ENCODE measurements at places on chromosomes 6 and 20.

- no peak for DNase-seq
Observed at GRCh38 chr20:3364323-3365013, 43.0 kb downstream of the DNAAF9 start.

GRCh38 chr6:35476004-35476403, 7.8 kb downstream of the RPL10A start:
- no peak for DNase-seq

DNA sequence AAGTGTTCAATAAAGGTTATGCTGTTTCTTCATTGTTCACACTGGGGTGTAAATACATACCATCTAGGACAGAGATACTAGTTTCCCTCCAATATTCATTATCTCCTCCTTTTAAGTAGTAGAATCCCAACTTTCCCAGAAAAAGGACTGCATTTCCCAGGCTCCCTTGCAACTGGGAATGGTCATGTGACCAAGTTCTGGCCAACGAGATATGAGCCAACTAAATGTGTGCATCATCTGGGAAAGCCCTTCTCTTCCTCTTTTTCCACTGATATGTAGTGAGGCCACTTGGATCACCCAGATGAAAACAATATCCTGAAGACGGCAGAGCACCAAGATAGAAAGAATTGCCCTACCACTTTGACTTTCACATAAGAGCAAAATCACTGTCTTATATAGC, 97.9 kb upstream of the PTPRT start:
- DNase-seq = no peak

DNA sequence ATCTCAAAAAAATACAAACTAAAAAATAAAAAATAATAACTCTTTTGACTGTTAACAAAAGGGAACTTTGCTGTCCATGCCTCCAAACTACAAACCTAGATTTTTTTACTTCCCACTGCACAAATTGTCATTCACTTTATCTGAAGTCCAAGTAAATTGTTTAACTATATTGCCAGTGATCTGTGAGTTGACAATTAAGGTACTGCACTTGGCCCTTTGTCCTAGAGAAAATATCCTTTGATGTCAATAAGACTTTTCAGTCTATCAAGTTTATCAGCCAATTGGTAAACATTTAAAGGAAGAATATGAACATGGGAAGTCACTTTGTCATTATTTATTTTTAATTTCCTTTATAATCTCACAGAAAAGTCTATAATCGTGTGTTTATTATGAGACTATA, 19.3 kb upstream of the EPB41L2 start:
- no peak for DNase-seq

DNA sequence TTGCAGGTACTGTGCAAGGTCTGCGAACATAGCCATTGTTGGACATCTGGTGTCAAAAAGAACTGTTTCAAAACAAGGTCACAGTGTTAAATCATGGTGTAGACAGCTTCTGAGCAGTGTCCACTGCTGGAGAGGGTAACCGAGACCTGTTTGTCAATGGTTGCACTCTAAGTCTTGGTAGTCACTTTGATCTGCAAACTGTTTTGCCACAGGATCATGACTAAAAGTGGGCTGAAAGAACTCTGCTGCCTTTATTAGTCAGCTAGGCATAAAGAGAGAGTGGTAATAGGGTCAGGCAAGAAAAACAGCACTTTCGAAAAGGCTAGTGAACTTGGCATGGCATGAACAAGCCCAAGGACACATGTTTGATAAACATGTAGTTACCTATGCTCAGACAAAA, 552.3 kb upstream of the CITED2 start:
- DNase-seq = no peak

DNA sequence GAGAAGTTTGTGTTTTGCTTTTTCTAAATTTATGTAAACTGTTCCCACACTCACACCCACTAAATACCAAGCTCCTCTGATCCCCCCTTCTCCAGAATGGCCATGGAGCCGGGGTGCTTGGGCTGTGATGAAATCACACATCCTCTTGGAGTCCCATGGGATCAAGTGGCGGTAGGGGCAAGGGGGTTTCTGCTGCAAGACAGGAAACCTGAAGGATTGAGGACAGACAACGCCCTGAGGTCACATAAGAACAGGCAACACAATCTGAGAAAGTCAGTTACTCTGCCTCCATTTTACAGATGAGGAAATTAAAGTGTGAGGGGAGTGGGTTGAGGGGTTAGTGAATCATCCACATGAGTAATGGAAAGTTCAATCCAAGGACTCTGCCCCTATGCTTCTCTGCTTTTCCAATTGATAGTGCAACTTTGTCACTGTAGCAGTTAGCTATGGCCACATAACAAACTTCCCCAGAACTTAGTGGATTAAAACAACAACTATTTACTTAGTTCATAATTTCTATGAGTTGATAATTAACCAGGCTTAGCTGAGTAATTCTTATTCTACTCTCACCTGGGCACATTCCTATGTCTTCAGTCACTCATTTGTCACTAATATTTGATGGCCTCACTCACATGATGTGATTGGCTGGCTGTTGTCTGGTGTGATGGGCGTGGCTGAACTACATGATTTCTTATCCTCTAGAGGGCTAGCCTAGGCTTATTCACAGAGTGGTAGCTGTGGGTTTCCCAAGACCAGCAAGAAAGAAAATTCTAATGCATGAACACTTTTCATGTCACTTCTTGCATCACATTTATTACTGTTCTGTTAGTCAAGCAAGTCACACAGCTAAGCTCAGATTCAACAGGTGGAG, 311.1 kb upstream of the RNF24 start:
- DNase-seq = no peak

DNA sequence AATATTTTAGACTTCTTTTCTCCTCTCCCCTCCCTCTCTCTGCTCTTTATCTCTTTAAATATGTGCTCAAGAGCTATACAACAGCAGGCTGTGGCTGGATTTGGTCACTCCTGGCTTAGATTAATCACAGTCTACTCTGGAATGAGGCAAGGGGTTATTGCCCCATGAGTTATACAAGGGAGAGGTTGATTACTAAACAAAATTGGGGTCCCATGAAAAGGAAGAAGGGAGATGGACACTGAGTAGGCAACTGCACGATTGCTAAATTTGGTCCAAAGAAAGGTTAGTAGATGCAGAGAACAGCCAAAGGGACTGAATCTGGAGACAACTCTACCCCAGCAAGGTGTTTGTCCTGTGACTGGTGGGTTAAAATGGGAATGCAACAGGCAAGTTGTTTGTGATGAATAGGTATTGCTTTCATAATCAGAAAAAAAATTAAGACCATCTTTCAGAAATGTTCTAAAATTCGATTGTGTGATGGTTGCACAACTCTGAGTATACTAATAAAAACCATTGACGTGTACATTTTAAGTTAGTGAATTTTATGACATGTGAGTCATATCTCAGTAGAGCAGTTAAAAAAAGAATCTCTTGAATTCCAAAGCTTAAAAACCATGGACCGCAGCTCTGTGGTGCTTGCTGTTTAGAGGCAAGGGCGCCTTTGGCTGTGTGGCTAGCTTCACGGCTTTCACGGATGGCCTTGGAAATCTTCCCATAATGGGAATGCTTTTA, 57.1 kb downstream of the KIZ start:
- DNase-seq = no peak

DNA sequence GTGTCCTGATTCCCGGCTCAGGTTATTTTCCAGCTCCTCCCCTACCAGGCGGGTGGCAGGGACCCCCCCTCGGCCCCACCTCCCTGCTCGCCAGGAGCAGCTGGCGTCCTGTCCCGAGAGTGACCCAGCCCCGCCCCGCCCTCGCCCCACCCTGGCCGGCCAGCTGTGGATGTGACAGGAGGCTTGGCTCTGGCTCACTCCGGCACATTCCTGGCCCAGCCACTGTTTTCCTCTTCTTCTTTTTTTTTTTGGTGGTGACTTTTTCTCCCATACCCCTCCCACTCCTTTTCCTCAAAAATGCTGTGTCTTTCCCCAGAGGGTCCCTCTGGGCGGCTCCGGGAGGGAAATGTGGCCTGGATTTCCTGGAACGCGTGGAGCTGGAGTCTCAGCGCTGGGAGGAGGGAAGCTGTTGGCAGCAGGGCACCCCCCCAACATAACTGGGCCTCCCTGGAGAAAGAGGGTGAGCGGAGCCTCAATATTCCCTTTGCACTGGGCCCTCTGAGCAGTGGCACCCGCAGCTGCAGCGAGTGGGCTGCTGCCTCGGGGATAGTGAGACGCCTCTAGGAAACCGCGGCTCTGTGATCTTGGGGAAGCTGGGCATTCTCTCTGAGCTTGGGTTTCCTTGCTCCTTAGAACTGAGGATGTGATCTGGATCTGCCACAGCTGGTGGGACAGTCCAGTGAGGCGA, 28.3 kb upstream of the CSNK2A1 start:
- no peak for DNase-seq

GRCh38 chr20:3730803-3731672, 1.4 kb upstream of the HSPA12B start:
- DNase-seq = no peak

DNA sequence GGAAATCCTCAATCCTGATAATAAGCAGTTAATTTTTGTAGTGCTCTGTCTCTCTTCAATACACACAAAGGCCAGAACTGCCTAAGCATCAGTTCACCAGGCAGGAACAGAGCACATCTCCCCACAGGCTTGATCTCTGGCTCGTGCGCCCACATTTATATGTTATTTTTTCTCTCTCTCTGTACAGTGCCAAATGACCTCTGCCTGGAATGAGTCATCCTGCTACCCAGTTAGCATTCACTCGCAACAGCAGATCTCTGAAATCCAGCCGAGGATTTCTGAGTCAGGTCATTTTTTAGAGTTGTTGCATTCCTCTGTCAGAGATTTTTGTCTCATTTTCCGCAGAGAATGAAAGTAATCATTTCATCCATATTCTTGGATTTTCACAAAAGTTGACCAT, 107.1 kb downstream of the COL12A1 start:
- no peak for DNase-seq

DNA sequence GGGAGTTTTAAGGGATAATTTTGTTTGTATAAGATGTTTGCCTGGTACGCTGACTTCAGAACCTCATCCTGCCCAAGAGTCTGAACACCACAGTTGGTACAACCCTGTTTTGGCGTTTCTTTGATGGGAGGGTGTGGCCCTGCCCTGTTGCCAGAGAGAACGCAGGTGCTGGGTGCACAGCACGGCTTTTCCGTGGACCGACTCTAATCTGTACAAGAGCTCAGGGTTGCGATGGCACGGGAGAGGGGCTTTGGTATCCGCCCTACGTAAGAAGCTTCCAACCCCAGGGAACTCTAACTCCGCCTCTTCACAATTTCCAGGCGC, 1.3 kb downstream of the CYP24A1 start:
- DNase-seq = no peak

- DNase-seq = no peak
Observed at GRCh38 chr6:167056370-167056769, 57.2 kb downstream of the CEP43 start.

- DNase-seq = no peak
Observed at GRCh38 chr6:106757722-106758467, 128.5 kb downstream of the QRSL1 start.

DNA sequence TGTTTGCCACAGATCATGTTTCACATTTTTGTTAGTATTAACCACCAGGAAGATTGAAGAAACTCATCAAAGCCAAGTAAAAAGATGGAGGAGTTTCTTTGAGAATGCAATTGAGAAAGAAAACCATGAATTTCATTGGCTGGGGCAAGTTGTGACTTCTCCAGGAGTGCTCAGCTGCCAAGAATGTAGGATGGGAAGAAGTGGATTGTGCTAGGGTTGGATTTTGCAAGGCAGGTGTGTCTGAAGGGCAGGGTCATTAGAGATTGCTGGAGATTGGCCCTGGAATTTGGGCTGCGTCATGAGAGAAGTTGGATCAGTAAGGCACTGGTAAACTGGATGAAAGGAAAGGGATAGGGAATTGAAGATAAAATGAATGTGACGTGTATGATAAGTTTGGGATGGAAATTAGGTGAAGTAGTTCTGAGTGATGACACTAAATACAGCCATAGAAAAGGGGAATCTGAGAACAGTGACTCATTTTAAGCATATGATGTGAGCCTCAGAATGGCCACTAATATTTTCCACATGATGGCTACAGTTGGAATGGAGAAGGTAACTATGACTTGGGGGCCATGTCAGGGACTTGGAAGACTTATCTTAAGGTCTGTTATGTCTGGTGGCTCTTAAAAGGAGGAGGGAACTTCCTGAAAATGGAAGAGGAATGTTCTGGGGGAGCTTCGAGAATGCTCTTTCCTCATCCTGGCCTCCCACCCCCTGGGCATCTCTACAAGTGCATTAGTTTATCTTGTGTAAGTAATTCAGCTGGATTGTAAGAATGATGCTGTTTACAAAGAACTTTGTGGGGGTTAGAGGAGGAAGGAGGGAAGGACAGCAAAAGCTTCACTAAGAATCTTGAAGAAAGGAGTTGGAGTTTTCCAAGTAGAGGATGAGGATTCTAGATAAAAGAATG, 27.8 kb upstream of the ERVFRD-1 start:
- no peak for DNase-seq

GRCh38 chr6:28446818-28447511, 3.7 kb upstream of the ZSCAN23 start:
- DNase-seq = no peak

GRCh38 chr6:140597181-140597580, 1222.7 kb upstream of the CITED2 start:
- no peak for DNase-seq

GRCh38 chr6:138107078-138107751, at the start of gene PERP:
PERP (minus strand) TSS chr6:138107419; CDS start chr6:138107340, 79 bp downstream.
- DNase-seq = no peak

DNA sequence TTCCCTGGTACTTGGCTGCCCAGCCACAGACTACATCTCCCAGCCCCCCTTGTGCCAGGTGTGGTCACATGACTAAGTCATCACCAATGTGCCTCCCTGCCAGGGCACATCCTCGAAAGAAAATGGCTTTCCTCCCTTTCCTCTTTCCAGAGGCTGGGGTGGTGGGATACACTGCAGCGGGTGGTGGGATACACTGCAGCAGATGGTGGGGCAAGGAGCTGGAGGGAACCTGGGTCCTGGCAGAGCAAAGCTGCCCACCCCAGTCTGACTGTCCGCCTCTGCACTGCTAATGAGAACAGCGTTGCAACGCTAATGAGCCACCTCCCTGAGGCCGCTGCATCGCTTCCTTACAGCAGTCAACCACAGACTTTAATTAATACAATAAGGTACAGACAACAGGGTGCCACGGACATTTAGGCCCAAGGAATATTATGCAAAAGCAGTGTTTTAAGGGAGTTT, 125.3 kb downstream of the PREX1 start:
- DNase-seq = no peak

GRCh38 chr6:162631546-162631945, 96.0 kb downstream of the PRKN start:
- no peak for DNase-seq

DNA sequence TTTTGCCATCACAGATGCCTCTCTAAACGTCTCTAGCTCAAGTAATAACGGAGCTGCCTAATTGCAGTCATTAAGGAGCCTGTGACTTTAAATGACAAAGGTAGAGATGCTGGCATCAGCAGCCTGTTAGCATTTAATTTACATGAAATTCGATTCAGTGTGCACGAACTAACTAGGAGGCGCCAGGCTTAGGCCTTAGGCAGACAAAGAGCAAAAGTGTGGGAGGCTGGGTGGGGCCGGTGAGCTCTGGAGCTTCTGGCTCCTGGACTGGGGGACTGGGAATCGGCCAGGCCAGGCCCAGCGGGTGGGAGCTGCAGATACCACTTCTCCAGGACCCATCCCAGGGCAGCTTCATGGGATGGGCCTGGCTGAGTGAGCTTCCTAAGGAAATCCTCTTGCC, 170.0 kb upstream of the AGPAT4 start:
- no peak for DNase-seq

All from NCI-H1417 treated with DMSO at 0.1 percent for 48 hours (cell line).